ENCODE measurements at places on chromosomes 7 and 10.

- DNase-seq: peak; percentile 4
Measured at GRCh38 chr7:141014125-141014523, 628 bp downstream of the MRPS33 start.

DNA sequence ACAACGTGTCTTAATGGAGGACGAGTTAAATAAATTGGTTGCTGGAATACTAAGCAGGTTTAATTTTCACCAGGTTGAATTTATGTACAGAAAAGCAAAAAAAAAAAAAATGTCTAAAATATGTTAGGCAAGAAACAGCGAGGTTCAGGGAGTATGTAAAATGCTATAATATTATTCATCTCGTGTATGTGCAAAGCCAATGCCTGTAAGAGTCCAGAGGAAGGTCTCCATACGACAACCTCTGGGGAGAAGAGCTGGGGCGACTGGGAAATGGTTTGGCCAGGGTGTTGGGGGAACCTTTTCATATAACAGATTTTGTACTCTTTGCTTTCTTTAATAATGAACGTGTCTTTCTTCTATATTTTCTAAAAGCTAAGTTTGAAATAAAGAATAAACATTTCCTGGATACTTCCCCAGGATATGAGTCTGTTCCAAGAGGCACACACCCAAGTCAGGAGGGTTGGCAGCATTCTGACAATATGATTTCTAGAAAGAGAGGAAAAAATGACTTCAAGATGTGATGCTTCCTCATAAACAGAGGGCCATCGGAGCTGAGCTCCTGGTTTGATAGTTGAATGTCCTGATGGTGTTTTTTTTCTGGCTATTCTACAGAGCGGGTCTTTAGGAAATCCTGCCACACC is 208.6 kb upstream of the MGMT start:
- no peak for DNase-seq

DNA sequence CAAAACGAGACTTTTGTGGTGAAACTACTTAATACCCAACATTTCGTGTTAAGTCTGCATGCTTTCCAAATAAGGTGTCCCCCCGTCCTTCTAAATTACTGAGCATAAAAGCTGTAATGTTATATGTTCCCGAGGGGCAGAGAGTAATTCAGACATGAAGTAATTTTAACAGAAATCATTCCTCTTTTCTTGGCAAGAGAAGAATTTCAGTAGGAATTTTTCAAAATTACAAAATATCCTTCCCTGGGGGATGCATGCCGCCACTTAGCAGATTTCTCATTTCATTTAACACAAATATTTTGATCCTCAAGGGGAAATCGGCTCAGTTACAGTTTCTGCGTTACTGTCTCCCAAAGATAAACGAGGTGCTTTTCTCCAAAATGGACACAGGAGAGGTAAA is 213.2 kb upstream of the RHOBTB1 start:
- DNase-seq: no peak

DNA sequence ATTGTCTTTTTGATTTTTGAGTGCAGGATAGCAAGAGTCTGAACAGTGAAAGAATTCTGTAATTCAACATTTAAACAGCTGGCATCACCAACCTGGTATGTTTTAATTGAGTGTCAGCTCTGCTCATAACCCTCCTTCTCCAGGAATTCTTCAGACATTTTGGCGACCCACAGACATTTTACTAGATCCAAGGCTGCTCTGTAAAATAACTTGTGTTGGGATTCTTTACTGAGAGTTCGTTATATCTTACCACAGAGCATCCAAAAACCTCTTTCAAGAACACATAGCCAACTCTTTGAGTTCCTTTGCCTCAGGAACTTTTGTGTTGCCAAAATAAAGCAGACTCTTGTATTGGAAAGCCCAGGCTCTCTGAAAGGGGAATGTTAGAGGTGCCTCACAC is 27.7 kb upstream of the SORCS3 start:
- DNase-seq: no peak

DNA sequence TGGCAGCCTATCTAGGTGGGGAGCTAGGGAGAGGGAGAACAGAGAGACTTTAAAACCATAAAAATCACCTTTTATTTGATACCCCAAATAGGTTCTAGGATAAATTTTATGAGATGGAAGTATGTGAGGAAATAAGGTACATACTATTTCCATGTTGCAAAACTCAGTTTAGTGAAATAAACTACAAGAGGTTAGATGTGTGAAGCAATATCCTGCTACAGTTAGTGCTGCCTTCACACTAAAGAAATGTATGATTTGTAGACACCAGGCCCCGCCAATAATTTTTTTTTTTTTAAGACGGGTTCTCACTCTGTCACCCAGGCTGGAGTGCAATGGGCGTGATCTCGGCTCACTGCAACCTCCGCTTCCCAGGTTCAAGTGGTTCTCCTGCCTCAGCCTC is 34.4 kb upstream of the RSBN1L start:
- no peak for DNase-seq

- DNase-seq: no peak
Measured at GRCh38 chr10:59271160-59271559, 91.2 kb downstream of the FAM13C start.

- DNase-seq: no peak
Measured at GRCh38 chr10:85917601-85918000, 449.0 kb downstream of the GRID1 start.

- no peak for DNase-seq
Measured at GRCh38 chr7:44697136-44698045, 51.3 kb upstream of the ZMIZ2 start.

GRCh38 chr7:143455942-143456341 is 12.7 kb downstream of the TAS2R60 start:
- no peak for DNase-seq

DNA sequence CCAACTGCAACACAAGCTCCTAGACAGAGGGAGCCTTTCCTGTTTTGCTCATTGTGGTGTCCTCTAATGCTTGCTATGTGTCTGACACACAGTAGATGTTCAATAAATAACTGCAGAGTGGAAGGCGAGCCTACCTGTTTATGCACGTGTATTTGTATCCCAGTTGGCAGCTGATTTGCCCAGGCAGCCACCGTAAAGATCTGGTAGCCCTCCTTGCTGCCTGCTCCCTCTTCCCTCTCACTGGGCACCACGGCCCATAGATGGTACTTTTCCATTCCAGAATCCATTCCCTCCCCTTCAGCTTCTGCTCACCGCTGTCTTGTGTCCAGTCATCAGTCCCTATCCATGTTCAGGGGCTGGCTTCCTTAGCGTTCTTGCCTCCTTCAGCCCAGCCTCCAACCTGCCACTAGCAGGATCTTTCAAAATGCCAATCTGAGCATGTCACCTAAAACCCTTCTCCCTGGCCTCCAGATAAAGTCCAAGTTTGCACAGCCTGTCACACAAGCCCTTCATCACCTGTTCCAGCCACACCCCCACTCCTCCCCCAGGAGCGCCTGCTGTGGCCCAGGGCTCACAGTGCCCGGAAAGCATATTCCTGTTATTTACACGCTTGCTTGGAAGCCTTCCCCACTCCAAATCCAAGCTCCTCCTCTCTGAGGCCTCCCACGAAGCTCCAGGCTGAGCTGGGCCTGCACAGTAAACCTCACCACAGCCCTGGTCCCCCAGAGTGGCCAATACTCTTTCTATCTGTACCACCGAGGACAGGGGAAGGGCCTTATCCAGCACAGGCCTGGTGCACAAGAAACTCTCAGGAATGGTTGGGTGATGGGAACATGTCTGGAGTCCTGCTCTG is 21.0 kb downstream of the ZCCHC24 start:
- no peak for DNase-seq

DNA sequence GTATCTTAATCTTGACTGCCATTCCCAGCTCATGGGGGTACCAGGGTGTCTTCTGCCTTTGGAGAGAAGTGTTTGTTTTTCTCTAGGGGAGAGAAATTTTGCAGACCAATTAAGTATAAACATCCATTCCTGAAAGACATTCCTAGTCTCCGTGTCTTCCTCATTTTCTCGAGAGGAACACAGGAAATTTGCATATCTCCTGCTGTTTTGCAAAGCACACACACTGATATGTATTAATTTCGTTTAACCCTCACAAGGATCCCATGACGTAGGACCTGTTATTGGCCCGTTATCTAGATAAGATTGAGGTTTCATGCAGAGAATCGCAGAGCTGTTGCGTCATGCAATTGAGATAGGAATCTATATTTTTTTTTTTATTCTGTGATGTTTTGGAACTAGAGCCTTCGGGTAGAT is 944 bp downstream of the RHBDD2 start:
- no peak for DNase-seq

DNA sequence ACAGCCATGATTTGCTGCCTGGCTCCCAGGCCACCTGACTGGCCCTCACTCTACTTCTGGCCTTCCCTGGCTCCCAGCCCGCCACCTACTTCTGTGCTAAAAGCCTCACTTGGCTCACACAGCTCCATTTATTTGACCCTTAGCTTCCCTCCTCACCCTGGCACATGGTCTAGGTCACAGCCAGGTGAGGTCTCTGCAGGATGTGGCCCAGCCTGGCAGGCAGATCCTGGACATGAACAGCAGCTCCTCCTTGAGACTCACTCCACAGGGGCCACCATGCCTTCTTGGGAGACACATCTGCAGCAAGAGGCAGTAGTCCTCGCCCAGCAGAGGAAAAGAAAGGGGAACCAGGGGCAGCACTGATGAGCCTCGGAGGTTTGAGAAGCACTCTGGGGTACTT is 64.6 kb downstream of the GRID1 start:
- DNase-seq: no peak

GRCh38 chr10:29471544-29471859 is 163.3 kb downstream of the SVIL start:
- no peak for DNase-seq

GRCh38 chr10:60980997-60981396 is 37.0 kb upstream of the RHOBTB1 start:
- DNase-seq: no peak

- DNase-seq: no peak
Measured at GRCh38 chr7:14487701-14488395, 414.7 kb downstream of the DGKB start.

GRCh38 chr7:44637788-44638594 is 31.6 kb downstream of the OGDH start:
- DNase-seq: no peak

GRCh38 chr7:133436014-133436428 is 183.1 kb downstream of the EXOC4 start:
- peak; percentile 37 for DNase-seq

DNA sequence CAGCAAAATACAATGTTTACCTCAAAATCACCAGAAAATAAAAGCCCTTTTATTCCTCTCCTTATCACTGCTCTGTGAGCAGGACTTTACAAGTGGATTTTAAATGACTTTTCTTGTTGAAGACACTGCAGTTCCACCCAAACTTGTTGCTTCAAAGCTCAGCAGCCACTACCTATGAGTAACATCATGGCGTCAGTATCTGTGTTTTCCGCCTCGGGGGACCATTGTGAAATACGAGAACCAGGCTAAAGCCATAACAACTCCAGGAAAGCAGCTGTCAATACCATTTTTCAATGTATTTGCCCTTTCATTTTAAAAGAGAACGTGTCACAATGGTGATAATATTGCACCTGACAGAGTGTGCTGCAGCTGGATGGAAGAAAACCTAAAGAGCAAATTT is 284.0 kb upstream of the RNF32 start:
- no peak for DNase-seq

DNA sequence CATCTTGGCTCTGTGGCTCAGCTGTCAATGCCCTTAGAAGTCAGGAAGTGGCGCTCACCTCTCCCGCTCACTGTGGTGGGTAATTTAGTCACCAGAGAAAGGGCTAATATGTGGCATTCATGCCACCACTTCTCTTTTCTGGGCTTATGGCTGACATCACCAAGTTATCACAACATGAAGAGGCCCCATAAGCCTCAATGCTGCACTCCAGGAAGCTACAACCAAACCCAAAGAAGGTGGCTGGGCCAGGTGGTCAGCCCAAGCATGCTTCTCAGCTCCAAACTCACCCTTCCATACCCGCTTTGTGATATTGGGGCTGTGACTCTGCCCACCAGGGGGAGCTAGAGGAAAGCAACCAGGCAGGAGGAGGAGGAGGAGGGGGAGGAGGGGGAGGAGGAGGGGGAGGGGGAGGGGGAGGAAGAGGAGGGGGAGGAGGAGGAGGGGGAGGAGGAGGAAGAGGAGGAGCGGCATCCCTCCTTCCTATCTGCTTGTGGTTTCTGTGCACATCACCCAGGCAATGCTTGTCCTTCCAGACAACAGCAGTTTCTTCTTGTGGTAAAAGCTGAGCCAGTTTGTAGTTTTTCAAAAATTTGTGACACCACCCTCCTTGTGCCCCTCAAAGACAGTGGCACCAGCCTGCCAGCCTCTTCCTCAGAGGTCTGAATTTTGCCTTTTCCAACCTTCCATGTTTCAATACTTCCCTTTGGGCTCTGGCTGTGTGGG is 42.1 kb downstream of the CYP26A1 start:
- no peak for DNase-seq

DNA sequence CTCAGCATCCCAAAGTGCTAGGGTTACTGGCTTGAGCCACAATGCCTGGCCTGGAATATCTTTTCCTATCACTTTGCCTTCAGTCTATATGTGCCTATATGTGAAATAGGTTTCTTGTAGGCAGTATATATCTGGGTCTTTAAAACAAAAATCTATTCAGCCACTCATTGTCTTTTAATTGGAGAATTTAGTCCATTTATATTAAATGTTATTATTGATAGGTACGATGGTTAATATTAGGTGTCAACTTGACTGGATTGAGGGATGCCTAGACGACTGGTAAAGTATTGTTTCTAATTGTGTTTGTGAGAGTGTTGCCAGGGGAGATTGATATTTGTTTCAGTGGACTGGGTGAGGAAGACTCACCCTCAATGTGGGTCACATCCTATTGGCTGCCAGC is 73.4 kb downstream of the FBXL13 start:
- no peak for DNase-seq

DNA sequence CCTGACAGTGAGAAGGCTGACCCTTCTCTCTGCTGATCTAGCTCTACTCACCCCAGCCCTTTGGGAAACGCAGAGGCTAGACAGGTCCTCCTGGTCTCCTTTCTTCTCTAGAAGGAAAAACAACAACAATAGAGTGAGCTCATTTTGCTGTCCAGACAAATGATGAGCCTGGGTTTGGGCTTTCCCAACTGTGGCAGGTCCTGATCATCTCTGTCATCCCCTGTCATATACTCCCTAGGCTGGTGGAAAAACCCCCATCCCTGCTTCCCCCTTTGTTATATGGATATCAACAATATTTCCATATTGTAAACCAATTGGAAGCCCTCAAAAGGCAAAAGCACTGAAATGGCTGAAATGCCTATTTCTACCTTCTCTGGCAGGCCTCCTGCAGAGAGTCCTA is 9.2 kb upstream of the DDIT4 start:
- DNase-seq: no peak

- DNase-seq: no peak
Measured at GRCh38 chr10:68543004-68543918, 15.9 kb upstream of the SLC25A16 start.

- no peak for DNase-seq
Measured at GRCh38 chr10:91146146-91146545, 74.3 kb upstream of the PCGF5 start.

Measured in pulmonary artery endothelial cell (primary cell).